Activated CD4-positive, alpha-beta T cell treated with anti-CD3 and anti-CD28 coated beads, Interleukin-2, amount 10 ng/mL, durations not matched to agents 7 days and 5 days (primary cell): ENCODE measurements at places on chromosomes 7 and 10. TPM values are rescaled to one million over a fixed set of nuclear protein-coding genes. Genes with fewer than 3 reads are reported as not detected.

GRCh38 chr10:1049425-1049958 lies 573 bp upstream of the IDI1 start:
- H3K36me3 ChIP-seq = peaks cover 44% of the 10 kb centered on the region
- no peak for DNase-seq

DNA sequence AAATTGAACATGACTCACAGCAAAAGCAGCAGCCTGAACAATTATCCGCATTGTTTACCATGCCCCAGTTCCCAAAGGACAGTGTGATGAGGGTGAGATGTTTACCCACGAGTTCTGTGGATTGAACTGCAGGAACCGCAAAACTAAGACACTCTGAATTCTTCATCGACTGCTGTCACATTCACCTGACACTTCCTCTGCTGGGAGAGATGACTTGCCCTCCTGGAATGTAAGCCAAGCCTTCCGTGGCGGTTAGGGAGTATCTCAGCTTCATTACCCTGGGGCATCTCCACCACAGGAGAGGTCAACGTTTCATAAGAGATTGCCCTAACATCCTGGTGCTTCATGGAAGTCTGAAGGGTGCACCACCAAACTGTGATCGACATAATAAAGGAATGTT lies 374.6 kb upstream of the ADARB2 start:
- no peaks in the 10 kb centered on the region for H3K36me3 ChIP-seq
- no peaks in the 10 kb centered on the region for H3K27me3 ChIP-seq
- no peak overlapping the region for H3K4me3 ChIP-seq
- no peak overlapping the region for H3K27ac ChIP-seq

SPDYE9 gene
- total RNA-seq = not detected

DNA sequence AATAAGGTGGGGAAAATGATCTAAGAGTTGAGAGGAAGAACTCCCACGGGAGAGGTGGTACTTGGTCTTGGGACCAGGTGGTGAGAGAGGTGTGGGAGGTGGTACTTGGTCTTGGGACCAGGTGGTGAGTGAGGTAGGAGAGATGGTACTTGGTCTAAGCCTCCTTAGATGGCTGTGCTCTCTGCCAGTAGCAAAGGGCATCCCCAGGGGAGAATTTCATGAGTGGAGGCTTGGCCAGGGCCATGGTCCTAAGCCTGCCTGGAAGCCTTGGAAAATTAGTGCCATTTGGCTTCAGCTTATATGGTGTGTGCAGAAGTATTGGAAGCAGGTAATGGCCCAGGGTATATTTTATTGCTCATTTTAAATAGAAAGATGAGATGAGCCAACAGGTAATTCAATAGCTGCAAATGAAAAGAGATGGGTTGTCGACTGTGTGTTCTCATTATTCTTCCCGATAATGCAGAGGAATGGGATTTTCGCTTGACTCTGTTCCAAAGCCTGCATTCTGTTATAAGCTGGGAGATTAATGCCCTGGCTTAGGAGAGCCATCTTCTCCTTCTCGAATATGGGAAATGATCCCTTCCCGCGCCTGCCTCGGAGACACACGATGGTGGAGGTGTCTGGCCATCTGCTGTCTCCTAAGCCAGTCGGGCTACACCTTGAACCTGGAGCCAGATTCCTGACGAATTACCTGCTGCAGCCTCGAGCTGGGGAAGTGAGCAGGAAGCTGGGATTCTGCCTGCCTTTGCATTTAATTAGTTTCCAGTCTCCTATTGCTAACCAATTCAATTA lies 287.8 kb downstream of the GALNT17 start:
- H3K4me3 ChIP-seq = no peak overlapping the region
- H3K27ac ChIP-seq = no peak overlapping the region
- no peaks in the 10 kb centered on the region for H3K36me3 ChIP-seq
- no peaks in the 10 kb centered on the region for H3K4me1 ChIP-seq
- DNase-seq = no peak
